Kidney glomerular epithelial cell (primary cell): ENCODE measurements at places on chromosomes 4 and X.

GRCh38 chr4:162645381-162645780, 481.6 kb upstream of the FSTL5 start:
- no peak for DNase-seq

- no peak for DNase-seq
Measured at GRCh38 chr4:4763822-4764557, 95.5 kb upstream of the MSX1 start.

DNA sequence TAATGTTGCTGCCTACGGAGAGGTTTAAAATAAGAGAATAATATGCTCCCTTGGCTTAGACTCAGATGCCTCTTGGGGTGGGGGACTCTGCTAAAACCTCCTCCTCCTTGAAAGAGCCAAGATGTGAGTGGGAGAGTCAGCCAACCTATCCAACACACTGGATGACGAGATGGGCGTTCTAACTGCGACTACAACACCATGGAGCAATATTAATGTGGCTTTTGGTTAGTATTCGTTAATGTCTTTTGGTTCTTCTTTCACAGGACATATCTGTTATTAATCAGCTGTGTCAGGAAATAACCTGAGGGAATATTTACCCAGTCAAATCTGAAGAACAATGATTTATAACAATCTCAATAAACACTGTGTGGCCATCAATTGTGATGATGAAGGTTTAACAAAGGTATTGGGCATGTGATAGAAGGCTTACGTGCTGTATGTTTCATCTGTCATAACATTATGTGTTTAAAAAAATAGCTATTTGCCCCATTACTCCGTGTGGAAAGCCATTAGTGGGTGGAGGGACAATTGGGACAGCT, 143.5 kb upstream of the FTHL17 start:
- no peak for DNase-seq

- peak; percentile 19 for DNase-seq
Measured at GRCh38 chrX:86002076-86002896, 45.1 kb downstream of the CHM start.

DNA sequence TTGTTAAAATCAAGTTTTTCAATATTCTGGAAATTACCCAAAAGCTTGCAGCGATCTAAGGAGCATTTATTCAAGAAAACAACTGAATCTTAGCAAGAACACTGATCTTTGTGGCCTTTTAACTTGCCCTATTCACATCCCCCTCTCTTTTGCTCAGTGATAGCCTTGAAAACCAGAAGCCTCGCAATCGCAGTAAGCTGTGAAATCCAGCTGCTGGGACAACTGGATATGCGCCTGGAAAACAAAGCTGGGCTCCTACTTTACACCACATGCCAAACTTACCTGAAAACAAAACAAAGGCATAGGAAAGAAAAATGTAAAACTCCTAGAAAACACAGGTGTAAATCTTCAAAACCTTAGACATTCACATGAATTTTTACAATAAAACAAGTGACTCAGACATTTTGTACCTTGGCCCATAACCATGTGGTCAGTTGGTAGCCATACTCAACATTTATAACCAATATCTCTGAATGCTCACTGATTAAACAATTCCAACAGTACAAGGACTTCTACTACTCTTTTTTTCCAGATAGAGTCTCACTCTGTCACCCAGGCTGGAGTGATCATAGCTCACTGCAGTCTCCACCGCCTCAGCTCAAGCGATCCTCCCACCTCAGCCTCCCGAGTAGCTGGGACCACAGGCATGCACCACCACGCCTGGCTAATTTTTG, 15.6 kb downstream of the SLC25A53 start:
- DNase-seq: no peak

GRCh38 chr4:127203562-127204200, 429.1 kb upstream of the INTU start:
- DNase-seq: peak; percentile 86

DNA sequence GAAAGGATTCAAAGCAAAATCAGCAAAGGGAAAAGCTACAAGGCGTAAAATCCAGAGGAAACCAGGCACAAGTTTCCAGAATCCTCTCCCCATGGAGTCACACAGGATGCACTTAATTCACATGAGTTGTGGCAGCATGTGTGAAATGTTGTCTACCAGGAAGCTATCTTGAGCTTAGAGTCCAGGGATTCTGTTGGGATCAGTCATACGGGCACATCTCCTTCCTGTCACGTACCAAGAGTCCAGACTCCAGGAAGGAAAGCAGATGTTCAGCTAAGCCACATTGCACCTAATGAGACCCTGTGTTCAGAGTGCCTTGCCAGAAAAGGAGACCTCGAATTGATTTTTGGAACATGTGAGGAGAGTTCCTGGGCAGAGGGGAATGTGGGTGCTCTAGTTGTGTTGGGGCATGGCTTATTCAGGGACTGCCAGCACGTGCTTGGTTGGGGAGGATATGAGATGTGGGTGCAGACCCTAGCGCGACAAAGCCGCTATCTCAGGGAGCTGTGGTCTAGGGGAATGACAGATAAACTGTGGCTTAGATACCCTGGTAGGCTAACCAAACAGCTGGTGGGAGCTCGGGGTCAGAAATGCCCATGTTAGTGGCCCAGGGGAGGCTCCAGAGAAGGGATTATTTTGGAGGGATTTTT, 70.0 kb downstream of the EVC start:
- no peak for DNase-seq

- peak; percentile 29 for DNase-seq
Measured at GRCh38 chr4:71231129-71232055, 107.4 kb upstream of the SLC4A4 start.

GRCh38 chr4:24229978-24230377, 340.1 kb upstream of the PPARGC1A start:
- no peak for DNase-seq
